Left forelimb (tissue), 1 donor: ENCODE measurements at places on chromosomes 3 and 15.

DNA sequence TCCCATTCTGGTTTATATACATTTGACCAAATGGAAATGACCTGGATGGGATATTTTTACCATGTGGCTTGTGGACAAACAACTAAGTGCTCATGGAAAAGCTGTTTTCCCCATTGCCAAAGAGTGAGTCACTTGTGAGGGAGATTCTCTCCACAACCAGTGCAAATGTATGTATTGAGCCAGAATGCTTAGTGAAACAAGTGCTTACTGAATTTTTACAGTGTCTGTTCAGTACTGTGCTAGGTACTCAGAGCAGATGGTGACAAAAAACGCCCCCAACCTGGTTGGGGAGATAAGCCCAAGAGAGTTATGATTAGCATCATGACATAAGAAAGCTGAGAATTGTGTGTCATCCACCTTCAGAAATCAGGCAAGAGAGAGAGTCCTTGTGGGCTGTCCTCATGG is 2.3 kb downstream of the CHP1 start:
- no peak for DNase-seq

- no peak for DNase-seq
These were observed 613.1 kb downstream of the SI start for GRCh38 chr3:164465172-164465571.

DNA sequence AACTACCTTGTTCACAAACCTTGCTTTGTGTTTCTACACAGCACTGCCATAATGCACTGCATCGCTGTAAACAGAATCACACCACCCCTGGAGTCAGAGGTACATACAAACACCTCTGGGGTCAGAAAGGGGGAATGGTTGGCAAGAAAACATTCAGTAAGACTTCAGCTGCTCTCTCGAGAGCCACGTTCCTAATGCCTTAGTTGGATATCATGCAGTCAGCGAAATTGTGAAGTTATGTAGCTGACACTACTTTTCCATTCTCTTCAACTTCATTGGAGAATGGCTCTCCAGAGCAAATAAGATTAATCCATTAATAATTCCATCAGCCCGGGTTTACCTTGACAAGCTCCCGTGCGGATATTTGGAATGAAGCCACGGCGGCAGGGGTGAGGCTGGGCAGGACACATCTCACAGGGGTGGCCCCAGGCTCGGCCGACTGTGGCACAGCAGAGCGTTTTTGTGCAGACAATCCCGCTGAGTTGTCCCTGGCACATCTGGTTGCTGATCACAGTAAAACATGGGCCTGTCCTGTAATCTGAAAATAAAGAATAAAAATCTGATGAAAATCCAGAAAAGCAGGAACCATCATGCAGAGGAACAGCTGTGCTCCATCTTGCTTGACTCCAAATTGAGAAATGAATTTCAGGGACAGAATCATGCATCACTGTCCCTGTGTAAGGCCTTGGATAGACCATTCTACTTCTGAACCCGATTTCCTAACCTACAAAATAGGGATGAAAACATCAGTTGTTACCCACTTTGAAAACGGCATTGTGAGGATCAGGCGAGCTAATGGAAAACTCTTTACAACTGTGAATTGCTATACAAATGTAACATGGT is 108.0 kb downstream of the FBN1 start:
- no peak for DNase-seq

DNA sequence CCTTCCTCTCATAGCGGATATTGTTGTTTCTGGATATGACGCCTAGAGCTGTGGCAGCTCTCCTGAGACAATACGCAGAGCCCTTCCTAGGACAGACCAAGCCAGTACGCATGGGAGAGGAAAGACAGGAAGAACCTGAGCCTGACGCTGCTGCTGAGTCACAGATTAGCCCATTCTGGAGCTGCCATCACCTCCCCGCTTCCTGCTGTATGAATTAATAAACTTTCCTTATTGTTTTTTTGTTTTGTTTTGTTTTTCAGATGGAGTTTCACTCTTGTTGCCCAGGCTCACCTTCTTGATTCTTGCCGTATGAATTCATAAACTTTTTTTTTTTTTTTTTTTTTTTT is 67.0 kb downstream of the PPCDC start:
- DNase-seq = no peak

- DNase-seq = no peak
These were observed 8.3 kb downstream of the CD200R1 start for GRCh38 chr3:112966633-112967032.

DNA sequence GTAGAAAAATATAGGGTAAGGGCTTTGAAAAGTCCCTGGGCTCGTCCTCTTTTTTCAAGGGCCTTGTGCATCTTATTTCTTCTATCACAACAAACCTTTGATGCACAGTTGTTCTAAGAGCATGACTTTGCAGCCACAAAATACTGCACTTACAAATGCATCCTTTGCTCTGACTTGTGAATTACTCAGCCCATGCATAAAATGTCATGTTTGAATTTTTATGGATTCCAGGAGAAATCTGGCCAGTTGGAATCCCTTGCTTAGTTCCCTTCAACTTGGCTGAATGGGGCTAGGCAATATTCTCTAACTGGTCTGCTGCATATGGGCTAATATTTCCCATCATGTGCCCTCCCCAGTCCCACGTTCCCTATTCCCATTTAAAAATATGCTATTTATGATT is 523.9 kb upstream of the RGMA start:
- DNase-seq = no peak

DNA sequence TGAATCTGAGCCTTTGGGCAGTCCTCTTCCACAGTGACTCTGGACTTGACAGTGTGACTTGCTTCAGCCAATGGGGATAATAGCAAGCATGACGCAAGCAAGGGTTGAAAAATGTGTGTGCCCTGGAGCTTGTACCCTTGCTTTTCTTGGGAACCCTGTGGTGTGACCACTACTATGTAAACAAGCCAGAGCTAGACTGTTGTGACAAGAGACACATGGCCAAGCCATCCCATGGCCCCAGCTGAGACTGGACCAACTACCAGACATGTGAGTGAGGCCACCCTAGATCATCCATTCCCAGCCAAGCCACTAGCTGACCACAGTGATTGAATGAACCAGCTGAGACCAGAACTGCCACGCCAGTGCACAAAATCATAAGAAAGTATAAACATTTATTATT is 11.8 kb downstream of the MYO1E start:
- DNase-seq = no peak

- DNase-seq = no peak
These were observed 148.8 kb downstream of the SCAPER start for GRCh38 chr15:76756381-76756780.

DNA sequence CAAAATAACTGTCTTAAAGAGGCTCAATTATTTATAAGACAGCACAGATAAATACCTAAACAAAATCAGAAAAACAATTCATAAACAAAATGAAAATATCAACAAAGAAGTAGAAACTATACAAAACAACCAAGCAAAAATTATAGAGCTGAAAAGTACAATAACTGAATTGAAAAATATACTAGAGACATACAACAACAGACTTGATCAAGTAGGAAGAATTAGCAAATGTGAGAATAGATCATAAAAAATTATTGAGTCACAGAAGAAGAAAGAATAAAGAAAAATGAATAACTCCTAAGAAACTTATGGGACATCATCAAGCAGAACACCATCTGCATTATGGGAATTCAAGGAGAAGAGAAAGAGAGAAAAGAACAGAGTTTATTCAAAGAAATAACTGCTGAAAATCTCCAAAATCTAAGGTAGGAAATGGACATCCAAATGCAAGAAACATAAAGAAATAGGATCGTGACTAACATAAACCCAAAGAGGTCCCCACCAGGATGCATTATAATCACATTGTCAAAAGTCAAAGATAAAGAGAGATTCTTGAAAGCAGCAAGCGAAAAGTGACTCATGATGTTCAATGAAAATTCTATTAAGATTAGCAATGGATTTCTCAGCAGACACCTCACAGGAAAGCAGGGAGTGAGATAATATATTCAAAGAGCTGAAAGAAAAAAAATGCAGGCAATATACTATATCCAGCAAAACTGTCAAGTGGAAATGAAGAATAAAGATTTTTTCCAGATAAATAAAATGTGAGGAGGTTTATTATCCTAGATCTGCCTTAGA is 85.9 kb downstream of the DCLK3 start:
- no peak for DNase-seq

DNA sequence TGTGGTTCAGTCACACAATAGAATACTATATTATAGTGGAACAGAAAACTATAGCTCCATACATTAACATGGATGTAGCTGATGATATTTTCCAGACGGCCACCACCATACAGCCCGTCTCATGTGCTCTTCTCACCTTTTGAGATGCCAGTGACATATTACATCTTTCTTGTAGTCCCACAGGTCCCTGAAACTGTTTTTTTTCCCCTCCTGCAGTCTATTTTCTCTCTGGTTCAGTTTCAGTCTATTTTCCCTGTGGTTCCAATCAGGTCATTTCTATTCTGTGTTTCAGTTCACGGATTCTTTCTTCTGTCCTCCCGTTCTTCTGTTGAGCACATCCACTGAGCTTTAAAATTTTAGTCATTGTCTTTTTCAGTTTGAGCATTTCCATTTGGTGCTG is 72.2 kb downstream of the PPCDC start:
- DNase-seq = no peak

DNA sequence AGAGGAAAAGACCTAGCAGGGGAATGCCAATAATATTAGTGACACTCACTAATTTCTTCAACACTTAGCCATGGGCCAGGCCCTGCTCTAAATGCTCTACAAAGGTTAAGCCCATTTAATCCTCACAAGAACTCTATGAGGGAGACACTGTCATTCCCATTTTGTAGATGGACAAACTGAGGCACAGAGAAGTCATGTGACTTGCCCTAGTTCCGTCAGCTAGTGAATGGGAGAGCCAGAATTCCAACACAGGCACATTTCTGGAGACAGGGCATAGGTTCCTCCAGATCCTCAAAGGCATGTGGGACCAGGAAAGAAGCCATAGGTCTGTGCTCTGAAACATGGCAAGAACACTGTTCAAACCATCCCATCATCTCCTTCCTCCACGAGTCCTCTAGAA is 31.5 kb downstream of the LOXL1 start:
- peak; percentile 30 for DNase-seq

- DNase-seq = no peak
These were observed 856.1 kb downstream of the SI start for GRCh38 chr3:164222197-164222596.
